ENCODE measurements at places on chromosomes 11 and 22. TPM values are rescaled to one million over a fixed set of nuclear protein-coding genes. Genes with fewer than 3 reads are reported as not detected.

GRCh38 chr11:69380451-69380901, 86.5 kb downstream of the MYEOV start:
- no peak for DNase-seq

- DNase-seq, result no peak
Measured at GRCh38 chr11:57103899-57104605, 77.7 kb upstream of the LRRC55 start.

DNA sequence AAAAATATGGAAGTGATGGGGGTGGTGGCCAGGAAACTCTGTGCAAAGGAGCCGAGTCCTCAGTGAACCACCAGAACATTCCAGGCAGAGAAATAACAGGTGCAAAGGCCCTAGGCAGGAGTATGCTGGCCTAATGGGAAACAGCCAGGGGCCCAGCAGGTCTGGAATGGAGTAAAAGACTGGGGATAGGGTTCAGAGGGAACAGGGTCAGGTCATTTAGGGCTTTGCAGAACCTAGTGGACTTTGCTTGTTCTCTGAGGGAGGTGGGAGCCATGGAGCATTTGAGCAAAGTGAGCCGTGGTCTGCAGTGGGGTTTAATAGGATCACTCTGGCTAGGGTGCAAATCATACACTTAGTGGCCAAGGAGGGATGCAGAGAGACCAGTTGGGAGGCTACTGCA, 8.7 kb downstream of the CRYBB3 start:
- no peak for DNase-seq

DNA sequence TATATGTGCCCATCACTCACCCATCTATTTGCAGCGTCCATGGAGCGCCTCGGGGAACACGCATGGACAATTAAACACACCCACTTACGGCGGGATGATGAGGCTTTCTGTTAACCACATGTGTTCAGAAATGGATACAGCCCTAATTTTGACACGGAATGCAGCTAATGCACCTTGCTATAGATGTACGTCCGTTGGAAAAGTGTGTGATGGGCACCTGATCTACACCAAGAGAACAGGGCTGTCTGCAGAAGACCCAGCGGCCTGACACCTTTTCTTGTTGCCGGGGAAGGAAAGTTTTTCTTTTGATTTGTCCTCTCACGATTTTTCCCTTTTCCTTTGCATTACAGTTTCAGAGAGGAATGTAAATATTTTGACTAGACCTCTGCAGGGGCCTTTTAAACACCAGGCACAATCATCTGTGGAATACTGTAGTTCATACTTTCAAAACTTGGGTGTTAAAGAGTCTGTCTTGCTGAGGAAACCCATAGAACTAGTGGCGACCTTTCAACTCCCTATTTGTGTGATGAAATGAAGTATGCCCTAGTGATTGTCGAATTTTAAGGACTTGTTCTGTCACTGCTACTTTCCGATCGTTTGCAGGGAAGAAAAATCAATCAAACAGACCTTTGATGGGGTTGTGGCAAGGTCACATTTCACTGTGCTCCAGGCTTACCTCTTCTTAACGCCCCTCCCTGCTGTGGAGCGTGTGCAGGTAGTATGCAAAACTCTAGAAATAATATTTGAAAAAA, 16.5 kb upstream of the PAX6 start:
- no peak for DNase-seq

DNA sequence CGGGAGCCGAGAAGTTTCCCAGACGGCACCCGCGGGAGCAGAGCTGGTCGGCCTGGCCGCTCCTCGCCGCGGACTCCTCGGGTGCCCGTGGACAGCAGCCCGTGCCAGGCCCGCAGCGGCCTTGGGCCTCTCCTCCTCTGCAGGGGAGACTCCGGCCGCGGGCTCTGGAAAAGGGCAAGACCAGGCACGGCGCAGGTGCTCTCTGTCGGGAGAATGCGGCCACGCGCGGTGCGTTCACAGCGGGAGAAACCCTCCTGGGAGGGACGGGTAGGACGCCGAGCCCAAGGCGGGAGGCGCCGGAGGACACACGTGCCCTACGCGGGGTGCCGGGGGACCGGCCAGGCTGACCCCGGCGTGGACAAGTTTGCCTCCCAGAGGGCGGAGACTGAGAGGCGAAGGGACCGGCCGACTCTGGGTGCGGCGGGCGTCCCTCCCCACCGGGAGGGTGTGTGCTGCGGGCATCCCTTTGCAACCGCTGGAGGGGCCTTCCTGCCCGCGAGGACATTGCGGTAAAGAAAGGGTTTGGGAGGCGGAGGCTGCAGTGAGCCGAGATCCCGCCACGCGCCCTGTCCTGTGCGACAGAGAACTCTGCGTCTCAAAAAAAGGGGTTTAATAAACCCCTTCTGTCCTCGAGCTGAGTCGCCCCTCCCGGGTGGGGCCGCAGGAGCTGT, 2.3 kb downstream of the IFITM1 start:
- no peak for DNase-seq

GRCh38 chr11:123187665-123188507, 7.2 kb downstream of the CLMP start:
- DNase-seq, result no peak

DNA sequence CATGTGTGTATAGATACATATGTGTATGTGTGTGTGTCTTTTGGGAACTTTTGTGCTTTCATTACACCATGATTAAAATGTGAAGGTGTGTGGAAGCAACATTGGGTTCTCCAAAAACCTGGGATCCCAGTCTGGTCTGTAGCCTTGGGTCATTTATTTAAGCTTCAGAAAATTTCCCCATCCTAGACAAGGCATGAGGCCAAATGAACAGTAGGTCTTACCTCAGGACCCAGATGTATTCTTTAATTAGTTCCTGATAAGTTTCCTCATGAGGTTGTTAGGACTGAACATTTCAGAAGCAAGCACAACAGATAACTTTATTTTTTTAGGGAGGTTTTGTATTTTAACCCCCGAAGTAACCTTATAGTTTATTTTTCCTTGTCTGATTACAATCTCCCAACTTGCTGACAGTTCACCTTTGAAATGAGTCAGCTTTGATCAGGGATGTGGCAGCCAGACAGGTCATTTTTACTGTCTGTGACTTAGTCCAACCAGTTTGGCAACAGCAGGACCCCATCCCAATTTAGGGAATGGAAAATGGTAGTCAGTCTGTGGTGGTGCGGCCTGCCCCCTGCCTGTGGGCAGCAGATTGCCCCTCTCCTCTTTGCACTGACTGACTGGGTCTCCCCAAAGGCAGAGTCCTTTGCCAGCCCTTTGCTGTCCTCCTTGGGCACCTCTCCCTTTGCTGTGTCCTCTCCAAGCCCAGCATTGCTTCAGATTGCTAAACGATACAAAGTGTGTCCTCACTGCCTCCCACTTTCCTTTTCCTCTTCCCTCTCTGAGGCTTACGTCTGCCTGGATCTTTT, 88.3 kb downstream of the NAV2 start:
- DNase-seq, result no peak

DNA sequence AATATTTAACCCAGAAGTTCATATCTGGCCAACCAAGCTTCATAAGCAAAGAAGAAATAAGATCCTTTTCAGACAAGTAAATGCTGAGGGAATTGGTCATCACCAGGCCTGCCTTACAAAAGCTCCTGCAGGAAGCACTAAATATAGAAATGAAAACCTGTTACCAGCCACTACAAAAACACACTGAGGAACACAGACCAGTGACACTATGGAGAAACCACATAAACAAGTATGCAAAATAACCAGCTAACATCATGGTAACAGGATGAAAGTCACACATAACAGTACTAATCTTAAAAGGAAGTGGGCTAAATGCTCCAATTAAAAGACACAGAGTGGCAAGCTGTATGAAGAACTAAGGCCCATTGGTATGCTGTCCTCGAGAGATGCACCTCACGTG, 311.4 kb downstream of the DYNC2H1 start:
- DNase-seq, result peak; percentile 34

- DNase-seq, result no peak
Measured at GRCh38 chr11:134052988-134053945, 15.6 kb upstream of the JAM3 start.

- DNase-seq, result no peak
Measured at GRCh38 chr11:1499899-1500298, 13.3 kb upstream of the MOB2 start.

- DNase-seq, result peak; percentile 75
Measured at GRCh38 chr11:72430741-72431570, 3.4 kb downstream of the CLPB start.

DNA sequence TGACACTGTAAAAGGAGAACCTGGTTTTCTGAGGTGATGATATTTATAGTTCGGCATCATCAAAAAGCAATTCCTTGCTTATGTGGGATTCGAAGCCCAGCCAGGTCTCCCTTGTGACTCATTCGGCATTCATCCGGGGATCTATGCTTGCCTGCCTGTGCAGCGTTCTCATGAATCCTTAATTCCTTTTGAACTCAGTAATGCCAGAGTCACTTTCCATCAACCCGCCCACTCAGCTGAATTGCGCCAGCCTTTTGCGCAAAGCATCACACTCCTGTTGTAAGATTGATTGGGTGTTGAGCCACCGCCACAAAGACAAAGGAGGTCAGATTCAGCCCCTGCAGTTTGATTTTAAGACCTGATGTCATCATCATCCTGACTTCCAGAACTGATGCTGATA, 128.6 kb downstream of the SLC17A6 start:
- no peak for DNase-seq

- peak; percentile 88 for DNase-seq
Measured at GRCh38 chr11:36258730-36259360, 30.4 kb downstream of the COMMD9 start.

GRCh38 chr11:86535773-86536172, 136.6 kb downstream of the ME3 start:
- DNase-seq, result no peak

GRCh38 chr11:73752216-73752867, 8.5 kb downstream of the RAB6A start:
- no peak for DNase-seq

DNA sequence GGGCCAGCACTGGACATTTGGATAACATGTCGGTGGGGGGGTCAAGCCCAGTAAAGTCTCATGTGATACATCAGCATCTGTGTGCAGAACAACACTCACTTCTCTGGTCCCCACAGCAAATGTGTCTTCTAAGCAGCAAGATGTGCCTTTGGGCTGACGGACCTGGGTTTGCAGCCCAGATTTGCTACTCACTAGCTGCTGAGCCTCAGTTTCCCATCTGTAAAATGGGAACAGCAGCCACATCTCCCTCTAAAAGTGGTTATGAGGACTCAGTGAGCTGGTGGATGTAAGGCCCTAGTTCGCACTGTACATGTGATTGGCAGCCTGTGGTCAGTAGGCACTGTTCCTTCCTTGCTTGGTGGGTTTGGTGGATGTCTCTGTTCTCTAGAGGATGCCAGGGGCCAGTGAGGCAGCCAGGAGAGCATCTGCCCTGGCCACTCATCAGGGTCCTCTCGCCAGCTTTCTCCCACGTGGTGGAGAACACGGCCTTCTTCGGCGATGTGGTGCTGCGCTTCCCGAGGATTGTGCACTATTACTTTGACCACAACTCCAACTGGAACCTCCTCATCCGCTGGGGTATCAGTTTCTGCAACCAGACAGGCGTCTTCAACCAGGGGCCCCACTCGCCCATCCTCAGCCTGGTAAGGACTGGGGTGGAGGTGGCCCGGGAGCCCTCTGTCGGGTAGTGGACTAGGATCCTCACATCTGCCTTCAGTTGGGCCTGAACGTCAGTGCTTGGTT, 12.5 kb downstream of the CCDC134 start:
- DNase-seq, result no peak

DNA sequence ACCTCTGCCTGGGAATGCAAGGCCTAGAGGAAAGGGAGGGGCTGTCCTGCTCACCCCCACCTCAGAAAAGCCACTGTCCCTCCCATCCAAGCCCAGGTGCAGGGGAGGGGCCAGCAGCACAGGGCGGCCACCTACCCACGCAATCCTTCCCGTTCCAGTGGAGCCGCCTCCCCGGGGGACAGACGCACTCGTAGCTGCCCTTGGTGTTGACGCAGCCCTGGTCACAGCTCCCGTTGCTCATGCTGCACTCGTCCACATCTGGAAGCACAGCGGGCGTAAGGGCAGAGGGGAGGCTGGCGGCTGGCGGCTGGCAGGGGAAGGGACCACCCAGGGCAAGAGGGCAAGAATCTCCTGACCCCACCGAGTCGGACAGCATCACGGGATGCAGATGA, 40.3 kb upstream of the TTLL12 start:
- DNase-seq, result no peak

DNA sequence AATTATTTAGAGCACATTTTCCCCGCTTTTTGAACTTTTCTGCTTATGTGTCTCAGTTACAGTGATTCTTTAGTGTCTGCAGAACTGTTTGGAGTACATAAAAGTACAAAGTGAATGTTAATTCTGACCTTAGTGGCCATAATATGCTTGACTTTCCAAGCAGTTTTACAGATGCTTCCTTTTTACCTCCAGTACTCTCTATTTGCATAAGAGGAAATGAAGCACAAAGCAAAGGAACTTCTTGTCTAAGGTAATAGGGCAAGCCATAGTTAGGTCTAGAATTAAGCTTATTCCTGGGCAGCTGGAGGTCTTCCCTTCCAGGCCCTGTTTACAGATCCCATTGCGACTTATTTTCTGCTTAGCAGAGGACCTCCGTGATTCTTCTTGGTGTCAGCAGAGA, 3.6 kb downstream of the GTPBP1 start:
- DNase-seq, result peak; percentile 56

- DNase-seq, result peak; percentile 91
Measured at GRCh38 chr11:78079232-78080083, at the start of gene NDUFC2. NDUFC2 (minus strand) TSS chr11:78079862; CDS start chr11:78079744, 118 bp downstream.

GRCh38 chr11:70079691-70080090, 1.6 kb downstream of the ANO1 start:
- no peak for DNase-seq

DNA sequence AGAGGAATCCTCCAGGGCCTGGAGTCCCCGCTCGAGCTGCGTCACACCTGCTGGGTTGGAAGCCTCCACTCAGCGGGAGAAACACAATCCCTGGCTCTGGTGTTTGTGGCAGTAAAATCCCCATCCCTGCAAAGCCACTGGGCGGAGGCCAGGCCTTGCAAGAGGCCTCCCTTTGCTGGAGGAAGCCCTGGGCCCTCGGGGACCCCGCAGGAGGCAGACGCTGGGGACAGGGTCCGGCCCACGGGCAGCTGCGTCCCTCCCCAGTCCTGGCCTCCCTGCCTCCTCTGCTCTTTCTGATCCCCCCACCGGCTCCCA, 194.7 kb downstream of the BRD1 start:
- peak; percentile 20 for DNase-seq

DNA sequence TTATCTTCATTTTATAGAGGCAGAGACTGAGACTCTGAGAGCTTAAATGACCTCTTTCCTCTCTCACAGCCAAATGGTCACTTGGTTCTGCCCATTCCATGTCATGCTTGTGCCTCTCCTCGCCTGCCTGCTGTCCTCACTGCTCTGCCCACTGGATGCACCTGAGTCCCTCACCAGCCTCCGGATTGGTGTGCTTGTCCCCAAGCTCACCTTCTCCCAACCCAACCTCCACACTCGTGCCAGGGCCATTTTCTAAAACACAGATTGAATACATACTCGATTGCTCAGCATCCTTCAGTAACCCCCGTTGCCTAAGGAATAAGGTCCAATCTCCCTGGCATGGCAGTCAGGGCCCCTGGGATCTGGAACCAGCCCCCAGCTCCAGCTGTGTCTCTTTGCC, 28.4 kb upstream of the NECTIN1 start:
- DNase-seq, result no peak

Gene SAA2
- 2.0 TPM for total RNA-seq

Gene OSM
- not detected for total RNA-seq

Gene BRD1
- total RNA-seq, result 34.2 TPM

Gene KCNK7
- total RNA-seq, result 0.14 TPM

Gene VPREB3
- not detected for total RNA-seq

Gene PHOX2A
- not detected for total RNA-seq
